ENCODE measurements at places on chromosomes 2 and 18.

- DNase-seq: no peak
These were observed 16.4 kb downstream of the SLC16A14 start for GRCh38 chr2:230052299-230052698.

- no peak for DNase-seq
These were observed 3.5 kb downstream of the EHD3 start for GRCh38 chr2:31237348-31238017.

- peak; percentile 59 for DNase-seq
These were observed 161.6 kb downstream of the NEDD4L start for GRCh38 chr18:58205443-58206160.

GRCh38 chr2:138087751-138088593 is 123.7 kb downstream of the HNMT start:
- no peak for DNase-seq

GRCh38 chr2:9095690-9096089 is 92.2 kb upstream of the MBOAT2 start:
- DNase-seq: peak; percentile 54

- no peak for DNase-seq
These were observed 12.6 kb downstream of the BCL2 start for GRCh38 chr18:63306819-63307550.

DNA sequence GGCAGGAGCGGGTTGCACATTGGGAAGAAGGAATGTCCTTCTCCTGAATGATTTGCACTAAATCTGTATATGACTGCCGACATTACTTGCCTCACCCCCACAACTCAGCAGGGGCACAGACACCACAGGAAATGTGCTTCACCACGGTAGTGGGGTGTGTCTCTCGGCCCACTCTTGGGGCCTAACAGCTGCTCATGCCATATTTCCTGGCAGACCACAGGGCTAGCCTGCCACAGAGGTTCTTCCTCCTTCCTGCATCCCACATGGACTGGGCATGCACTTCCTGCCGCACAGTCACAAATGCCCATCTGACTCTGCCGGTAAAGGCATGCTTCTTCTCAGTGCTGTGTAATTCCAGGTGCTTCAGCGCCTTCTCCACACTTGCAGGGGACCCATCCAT is 10.3 kb upstream of the PAPOLG start:
- DNase-seq: no peak

DNA sequence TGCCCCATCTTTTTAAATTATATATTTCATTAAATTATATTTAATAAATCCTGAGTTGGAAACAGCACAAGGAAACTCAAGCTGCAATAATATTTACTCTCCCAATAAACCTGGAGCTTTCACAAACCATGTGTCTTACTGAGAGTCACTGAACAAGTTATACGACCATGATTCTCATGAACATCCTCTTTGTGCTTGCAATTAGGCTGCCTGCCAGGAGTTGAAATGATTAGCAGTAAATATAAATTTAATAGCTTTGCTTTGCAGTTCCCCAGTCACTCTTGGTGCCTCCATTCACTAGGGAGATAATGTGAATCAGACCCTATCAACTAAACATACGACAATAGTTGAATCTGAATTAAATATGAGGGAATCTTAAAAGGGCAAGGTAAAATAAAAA is 905.1 kb downstream of the NRXN1 start:
- DNase-seq: no peak

DNA sequence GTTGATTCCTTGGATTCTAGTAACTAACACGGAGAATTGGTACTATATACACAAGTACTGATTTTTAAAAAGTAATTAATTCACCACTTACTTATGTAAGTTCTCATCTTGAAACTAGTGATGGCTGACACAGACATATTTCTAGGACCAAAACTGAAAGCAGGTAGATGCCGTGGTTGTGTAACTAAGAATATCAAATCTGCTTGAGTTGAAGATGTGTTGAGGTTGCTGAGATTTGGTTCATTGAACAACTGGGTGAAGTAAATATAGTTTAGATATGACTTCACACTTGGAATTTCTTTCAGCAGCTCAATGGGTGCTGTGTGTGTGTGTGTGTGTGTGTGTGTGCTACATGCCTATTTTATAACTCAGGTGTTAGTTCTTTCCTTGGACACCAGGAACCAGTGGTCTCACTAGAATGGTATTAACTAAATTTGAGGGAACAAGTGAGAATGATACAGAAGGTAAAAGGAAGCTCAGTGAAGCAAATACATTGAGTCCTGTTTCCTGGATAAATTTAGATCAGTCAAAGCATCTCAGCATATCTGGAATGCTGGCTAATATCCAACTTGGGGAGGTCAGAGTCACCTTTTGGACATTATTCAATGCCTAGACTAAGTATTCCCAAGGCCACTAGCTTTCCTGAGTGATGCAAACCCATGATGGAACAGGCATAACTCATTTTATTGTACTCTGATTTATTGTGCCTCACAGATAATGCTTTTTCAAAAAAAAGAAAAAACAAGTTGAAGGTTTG is 110.7 kb upstream of the ZEB2 start:
- DNase-seq: no peak

DNA sequence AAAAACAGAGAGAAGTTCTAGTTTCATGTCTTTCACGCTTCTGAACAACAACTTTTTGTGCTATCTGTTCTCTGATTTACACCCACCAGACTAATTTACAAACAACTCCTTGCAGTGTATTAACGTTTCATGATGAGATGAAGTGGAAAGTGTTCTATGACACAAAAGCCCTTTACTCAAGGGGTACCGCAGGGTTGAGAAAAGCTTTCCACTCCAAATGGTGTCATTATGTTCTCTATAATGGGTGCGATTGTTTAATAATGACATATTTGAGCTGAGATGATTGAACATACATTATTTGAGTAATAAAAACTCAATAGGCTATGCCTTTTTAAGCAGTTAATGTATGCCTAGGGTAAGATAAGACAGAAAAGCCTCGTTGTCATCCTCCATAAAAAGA is 76.3 kb downstream of the ACTR3 start:
- no peak for DNase-seq

- DNase-seq: peak; percentile 26
These were observed 638 bp upstream of the IRS1 start for GRCh38 chr2:226799976-226800940.
